H1 (cell line): ENCODE measurements at places on chromosomes 7 and 10. TPM values are rescaled to one million over a fixed set of nuclear protein-coding genes. Genes with fewer than 3 reads are reported as not detected.

ADRA2A gene
- 6.2 and 7.6 TPM in 2 replicates for polyA plus RNA-seq

PPRC1 gene
- 46.5 and 65.3 TPM in 2 replicates for polyA plus RNA-seq

CALCR gene
- 0.89 and 1.0 TPM in 2 replicates for polyA plus RNA-seq

SH2B2 gene
- polyA plus RNA-seq: 11.5 and 21.0 TPM in 2 replicates

ZNF365 gene
- 0.24 and 0.41 TPM in 2 replicates for polyA plus RNA-seq

GRCh38 chr10:34305189-34305588 lies 509.9 kb downstream of the PARD3 start:
- peak; percentile 72 for DNase-seq

GRCh38 chr10:94251568-94251967 lies 111.2 kb downstream of the NOC3L start:
- no peak for DNase-seq

- DNase-seq: no peak
Measured at GRCh38 chr7:139870380-139870779, 41.3 kb downstream of the TBXAS1 start.

DNA sequence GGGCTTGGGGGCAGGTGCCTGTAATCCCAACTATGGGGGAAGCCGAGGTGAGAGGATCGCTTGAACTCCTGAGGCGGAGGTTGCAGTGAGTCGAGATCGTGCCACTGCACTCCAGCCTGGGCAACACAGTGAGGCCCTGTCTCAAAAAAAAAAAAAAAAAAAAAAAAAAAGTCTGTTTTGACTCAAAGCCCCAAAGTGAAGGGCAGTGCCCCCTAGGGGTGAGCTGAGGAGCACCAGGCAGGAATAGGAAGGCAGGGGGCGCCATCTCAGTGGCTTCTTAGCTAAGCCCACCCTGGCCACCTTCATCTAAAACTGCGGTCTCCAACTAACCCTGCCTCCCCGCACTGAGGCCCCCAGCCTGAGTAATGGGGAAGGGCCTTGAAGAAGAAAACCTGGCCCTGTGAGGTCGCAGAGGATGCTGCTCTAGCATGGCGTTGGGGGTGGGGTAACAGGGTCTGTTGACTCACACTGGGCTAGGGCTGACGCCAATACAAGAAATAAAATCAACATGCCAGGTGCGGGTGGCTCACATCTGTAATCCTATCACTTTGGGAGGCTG lies 9.8 kb downstream of the PODXL start:
- DNase-seq: peak; percentile 89

GRCh38 chr7:51289623-51290303 lies 26.8 kb downstream of the COBL start:
- DNase-seq: no peak

DNA sequence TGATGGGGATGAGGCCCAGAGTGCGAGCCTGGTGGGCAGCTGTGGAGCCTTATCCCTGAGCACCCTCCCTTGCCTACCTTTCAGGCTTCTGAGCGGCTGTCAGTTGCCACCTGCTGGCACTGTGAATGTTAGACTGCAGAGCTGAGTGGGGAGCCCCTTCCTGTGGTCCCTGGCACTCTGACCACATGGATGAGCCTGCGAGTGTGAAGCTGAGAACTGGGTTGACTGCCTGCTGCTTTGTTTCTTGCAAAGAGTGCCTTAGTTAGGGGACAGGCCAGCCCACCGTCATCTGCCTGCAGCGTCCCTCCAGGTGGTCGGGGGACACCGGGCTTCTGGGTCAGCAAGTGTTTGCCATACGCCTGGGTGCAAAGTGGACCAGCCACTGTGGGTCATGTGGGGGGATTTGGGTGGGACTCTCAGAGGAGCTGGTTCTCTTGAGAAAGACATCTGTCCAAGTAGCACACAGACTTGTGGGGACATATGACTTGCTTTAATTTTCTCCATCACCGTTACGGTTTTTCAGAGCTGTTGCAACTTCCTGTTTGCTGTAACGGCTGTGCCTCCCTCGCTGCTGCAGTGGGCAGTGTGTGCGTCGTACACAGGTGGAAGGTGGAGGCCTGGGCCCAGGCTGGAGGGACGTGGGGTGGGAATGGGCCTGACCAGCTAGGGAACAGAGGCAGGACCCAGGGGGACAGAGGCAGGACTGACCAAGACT lies 13.7 kb downstream of the INPP5A start:
- no peak for DNase-seq

DNA sequence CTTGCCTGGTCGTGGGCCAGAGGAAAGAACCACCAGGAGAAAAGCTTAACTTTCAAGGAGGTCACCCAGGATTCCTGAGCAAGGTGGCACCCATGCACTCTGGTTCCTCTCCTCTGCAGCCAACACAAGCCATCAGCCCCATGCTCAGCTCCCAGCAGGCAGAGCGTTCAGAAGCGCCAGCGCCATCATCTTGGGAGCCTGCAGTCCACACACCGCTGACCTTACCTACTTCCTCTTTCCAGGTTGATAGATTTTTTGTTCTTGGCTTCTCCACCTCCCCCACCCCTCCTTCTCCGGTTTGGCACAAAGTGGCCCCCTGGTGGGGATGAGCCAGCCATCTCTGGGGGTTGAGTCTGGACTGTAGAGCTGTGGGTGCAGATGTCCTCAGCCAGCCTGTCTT lies 1.7 kb upstream of the WDR86 start:
- no peak for DNase-seq

DNA sequence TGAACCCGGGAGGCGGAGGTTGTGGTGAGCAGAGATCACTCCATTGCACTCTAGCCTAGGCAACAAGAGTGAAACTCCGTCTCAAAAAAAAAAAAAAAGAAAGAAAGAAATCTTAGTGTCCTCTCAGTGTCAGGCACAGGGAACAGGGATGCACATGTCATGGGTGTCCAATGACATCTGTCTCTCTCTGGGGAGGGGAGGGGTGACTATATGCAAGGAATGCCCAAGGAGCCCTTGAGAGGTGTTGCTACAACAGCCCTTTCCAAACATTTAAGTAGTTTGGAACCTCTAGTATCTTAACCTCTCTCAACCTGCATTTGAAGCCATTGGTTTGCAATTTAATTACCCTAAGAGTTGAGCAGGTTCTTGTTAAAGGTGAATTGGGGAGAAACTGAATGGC lies 28.9 kb downstream of the PDLIM1 start:
- no peak for DNase-seq

GRCh38 chr7:39664057-39664456 lies 40.7 kb downstream of the RALA start:
- DNase-seq: no peak

DNA sequence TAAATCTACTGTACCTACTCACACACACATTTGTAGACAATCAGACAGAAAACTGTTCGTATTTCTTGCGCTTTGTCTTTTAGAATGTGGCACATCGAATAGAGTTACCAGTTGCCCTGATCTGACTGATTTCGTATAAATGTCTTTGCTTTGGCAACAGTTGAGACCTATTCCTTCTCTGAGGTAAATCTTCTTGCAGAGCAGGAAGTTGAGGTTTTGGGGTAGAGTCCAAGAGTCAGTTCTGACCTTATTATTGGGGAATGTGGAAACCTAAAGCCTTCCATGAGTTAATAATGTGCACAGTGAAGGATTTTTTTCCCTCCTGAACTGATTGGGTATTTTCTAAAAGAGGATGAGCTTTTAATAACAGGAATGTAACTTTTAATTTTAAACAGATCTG lies 135.3 kb downstream of the KIAA1217 start:
- DNase-seq: no peak

- no peak for DNase-seq
Measured at GRCh38 chr7:17299483-17299991, 1.1 kb downstream of the AHR start.

DNA sequence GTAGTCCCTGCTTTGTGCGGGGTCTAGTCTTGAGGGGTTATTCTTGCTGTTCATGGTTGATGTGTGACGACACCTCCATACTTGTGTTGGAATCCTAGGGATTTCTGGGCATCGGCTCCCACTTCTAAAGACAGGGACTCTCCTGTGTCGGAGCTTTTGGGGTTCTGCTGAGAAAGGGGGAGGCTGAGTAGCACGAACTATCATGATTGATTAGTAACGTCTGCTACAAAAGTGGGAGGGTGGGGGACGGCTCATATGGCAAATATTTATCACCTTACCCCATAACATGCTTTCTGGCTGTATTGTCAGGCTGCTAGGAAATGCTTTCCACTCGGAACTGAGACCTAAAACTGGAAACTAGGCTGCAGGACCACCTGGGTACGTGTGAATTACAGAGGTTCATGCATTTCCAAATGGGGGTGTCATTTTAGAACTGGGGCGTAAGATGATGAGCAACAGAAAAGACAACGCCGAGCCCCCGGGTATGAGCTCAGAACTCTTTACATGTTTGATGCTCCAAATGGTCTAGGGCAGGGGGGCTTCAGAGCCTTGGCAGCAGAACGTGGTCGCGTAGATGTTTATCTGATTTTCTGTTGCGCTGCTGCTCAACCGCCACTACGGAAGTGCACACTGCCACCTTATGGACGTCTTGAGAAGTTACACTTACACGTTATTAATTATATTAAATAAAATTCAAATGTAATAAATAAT lies 15.1 kb upstream of the NME8 start:
- no peak for DNase-seq

- DNase-seq: no peak
Measured at GRCh38 chr7:80453699-80454340, 58.0 kb downstream of the GNAT3 start.

DNA sequence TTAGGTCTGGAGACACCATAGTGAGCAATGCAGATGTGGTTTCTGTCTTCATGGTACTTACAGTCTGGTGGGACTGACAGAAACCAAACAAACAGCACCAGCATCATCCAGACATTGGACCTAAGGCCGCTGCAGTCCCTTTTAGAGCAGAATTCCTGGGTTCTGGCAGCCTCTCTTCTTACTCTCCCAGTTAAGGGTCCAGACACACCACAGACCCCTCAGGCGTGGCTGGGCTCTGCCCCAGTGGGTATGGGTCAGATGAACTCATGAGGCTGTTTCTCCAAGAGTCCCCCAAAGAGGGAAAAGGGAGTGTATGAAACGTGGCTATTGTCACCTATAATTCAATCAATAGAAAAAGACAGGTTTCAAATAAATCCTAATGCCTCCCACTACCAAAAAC lies 31.3 kb downstream of the PRLHR start:
- DNase-seq: no peak

GRCh38 chr10:48390558-48390871 lies 84.0 kb downstream of the MAPK8 start:
- no peak for DNase-seq

DNA sequence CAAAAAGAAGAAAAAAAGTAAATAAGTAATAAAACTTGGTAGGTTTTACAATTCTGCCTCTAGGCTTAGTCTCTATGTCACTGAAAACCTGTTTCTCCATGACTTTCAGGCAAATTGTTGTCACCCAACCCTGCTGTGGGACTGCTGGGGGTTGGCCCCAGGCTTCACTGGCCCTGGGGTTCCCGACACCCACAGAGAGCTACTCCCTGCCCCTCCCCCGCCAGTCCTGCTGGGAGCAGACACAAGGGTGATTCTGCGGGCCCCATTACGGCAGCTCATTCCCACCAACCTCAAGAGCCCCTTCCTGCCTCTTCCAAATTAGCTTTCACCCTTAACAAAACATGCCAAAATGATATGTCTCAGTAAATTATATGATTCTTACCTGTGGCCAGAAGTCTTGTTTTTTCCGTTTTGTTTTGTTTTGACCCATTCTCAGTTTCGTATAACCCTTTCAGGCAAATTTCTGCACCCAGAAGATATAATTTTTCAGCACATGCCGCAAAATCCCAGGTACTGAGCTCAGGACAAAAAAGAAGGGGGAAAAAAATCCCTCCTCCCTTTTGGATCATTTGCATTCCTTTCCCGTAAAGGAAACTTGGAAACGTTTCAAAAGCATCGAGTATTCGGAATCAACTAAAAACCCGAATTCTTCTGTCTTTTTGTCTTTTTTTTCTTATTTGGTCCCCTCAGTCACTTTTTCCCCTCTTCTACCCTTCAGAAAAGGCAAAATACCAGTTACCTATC lies 27.8 kb downstream of the CHST15 start:
- no peak for DNase-seq
